Neural progenitor cell (in vitro differentiated cells): ENCODE measurements at places on chromosomes 1 and 21. TPM values are rescaled to one million over a fixed set of nuclear protein-coding genes. Genes with fewer than 3 reads are reported as not detected.
A peak's percentile ranks its signal among the peaks of the same experiment; 100 is the strongest.

GRCh38 chr1:94661431-94661932, 119.9 kb upstream of the F3 start:
- H3K4me1 ChIP-seq, result peaks cover 36% of the 10 kb centered on the region
- H3K36me3 ChIP-seq, result no peaks in the 10 kb centered on the region
- no peaks in the 10 kb centered on the region for H3K27me3 ChIP-seq
- H3K4me3 ChIP-seq, result no peak overlapping the region
- no peak for DNase-seq

GRCh38 chr1:155474146-155474545, 88.5 kb downstream of the ASH1L start:
- no peak overlapping the region for H3K27ac ChIP-seq
- no peaks in the 10 kb centered on the region for H3K4me1 ChIP-seq
- no peak overlapping the region for H3K4me3 ChIP-seq
- no peaks in the 10 kb centered on the region for H3K27me3 ChIP-seq

GRCh38 chr1:110412576-110412975, 5.1 kb upstream of the LAMTOR5 start:
- DNase-seq, result peak; percentile 86
- H3K4me3 ChIP-seq, result no peak overlapping the region
- H3K36me3 ChIP-seq, result no peaks in the 10 kb centered on the region

- H3K27ac ChIP-seq, result no peak overlapping the region
- DNase-seq, result no peak
- H3K27me3 ChIP-seq, result peaks cover 5% of the 10 kb centered on the region
- no peak overlapping the region for H3K4me3 ChIP-seq
- no peaks in the 10 kb centered on the region for H3K36me3 ChIP-seq
- peaks cover 6% of the 10 kb centered on the region for H3K4me1 ChIP-seq
Measured at GRCh38 chr21:45558044-45558721, 15.9 kb upstream of the SLC19A1 start.

DNA sequence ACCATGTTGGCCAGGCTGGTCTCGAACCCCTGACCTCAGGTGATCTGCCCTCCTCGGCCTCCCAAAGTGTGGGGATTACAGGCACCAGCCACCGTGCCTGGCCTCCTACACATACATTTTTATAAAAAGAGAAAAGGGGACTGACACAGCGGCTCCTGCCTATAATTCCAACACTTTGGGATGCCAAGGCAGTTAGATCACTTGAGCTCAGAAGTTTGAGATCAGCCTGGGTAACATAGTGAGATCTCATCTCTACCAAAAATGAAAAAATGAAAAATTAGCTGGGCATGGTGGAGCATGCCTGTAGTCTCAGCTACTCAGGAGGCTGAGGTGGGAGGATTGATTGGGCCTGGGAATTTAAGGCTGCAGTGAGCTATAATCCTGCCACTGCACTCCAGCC, 23.4 kb downstream of the ZNF281 start:
- H3K27ac ChIP-seq, result no peak overlapping the region
- no peak overlapping the region for H3K4me3 ChIP-seq
- H3K4me1 ChIP-seq, result no peaks in the 10 kb centered on the region
- no peaks in the 10 kb centered on the region for H3K36me3 ChIP-seq

- H3K4me1 ChIP-seq, result peaks cover 3% of the 10 kb centered on the region
- DNase-seq, result peak; percentile 94
- no peaks in the 10 kb centered on the region for H3K36me3 ChIP-seq
- H3K27ac ChIP-seq, result no peak overlapping the region
- H3K4me3 ChIP-seq, result no peak overlapping the region
- peaks cover 16% of the 10 kb centered on the region for H3K27me3 ChIP-seq
Measured at GRCh38 chr1:203340112-203340790, 10.7 kb downstream of the FMOD start.

GRCh38 chr1:173870252-173871075, 2.3 kb downstream of the ZBTB37 start:
- no peak overlapping the region for H3K4me3 ChIP-seq
- DNase-seq, result no peak
- no peak overlapping the region for H3K27ac ChIP-seq
- no peaks in the 10 kb centered on the region for H3K27me3 ChIP-seq

- H3K36me3 ChIP-seq, result no peaks in the 10 kb centered on the region
- H3K4me1 ChIP-seq, result no peaks in the 10 kb centered on the region
- no peak overlapping the region for H3K27ac ChIP-seq
- DNase-seq, result no peak
- H3K4me3 ChIP-seq, result no peak overlapping the region
Measured at GRCh38 chr1:248610301-248610700, 12.8 kb upstream of the OR2T10 start.

DNA sequence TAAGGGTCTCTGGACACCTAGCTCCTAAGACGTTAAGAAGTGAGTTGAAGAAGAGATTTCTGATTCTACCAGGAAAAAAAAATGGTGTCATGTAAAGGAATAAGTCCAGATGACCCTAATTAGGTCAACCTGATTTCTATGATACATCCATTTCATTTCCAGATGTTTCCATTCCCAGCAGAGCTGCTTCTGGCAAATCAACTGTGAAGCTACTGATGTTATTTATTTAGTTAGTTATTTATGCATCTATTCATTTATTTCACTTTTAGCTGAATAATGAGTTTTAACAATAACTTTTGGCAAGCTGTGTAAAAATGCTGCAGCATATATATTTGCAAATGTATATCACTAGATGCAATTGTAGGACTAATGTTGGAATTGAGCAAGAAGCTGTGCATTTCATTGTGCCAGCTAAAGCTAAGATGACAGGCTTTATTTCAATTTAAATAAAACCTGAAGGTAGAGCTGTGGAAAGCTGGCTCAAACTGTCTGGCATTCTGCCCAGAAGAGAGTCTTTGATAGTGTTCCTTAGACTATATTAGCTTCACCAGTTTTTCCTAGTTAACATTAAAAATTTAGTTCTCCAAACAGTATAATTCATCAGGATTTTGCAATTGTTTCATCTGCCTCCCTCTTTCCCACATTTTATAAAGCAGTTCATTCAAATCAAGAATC, 1164.4 kb upstream of the ADGRL4 start:
- H3K27ac ChIP-seq, result no peak overlapping the region
- DNase-seq, result no peak
- H3K27me3 ChIP-seq, result no peaks in the 10 kb centered on the region
- H3K36me3 ChIP-seq, result no peaks in the 10 kb centered on the region
- no peaks in the 10 kb centered on the region for H3K4me1 ChIP-seq

GRCh38 chr1:204261746-204262505, 48.1 kb upstream of the GOLT1A start:
- H3K36me3 ChIP-seq, result no peaks in the 10 kb centered on the region
- H3K4me3 ChIP-seq, result no peak overlapping the region
- H3K4me1 ChIP-seq, result peaks cover 10% of the 10 kb centered on the region
- no peak overlapping the region for H3K27ac ChIP-seq
- DNase-seq, result no peak
- no peaks in the 10 kb centered on the region for H3K27me3 ChIP-seq

GRCh38 chr1:30868833-30869435, 39.6 kb downstream of the SDC3 start:
- no peaks in the 10 kb centered on the region for H3K27me3 ChIP-seq
- H3K4me3 ChIP-seq, result no peak overlapping the region
- H3K36me3 ChIP-seq, result peaks cover 4% of the 10 kb centered on the region
- H3K4me1 ChIP-seq, result peaks cover 12% of the 10 kb centered on the region

DNA sequence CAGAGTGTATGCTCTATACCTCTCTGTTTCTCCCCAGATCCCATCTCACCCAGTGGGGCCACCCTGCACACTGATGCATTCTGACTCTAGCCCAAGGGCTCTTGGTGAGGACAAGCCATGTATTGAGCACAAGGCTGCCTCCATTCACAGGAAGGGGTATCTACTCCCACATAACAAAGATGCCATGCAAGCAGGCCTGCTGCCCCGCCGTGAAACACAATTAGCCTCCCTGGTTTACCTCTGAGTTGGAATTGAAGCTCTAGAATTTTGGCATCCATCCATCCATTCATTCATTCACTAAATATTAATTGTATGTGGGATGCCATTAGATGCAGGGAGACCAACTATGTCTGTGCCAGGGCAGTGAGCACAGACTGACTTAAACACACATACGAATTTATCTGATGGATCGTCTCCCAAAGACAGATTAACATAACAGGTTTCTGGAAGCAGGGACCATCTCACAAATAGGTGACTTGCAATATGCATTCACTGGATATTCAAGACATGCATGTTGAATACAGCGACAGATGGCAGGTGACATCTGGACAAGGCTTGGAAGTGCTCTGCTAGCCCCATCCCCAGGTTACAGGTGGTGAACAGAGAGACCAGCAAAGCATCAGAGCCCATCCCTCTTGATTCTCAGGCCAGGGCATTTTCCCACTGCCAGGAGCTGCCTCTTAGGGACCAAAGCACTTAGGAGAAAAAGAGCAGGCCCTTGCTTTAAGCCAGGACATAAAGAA, 34.3 kb downstream of the TRABD2B start:
- no peak overlapping the region for H3K4me3 ChIP-seq
- no peak overlapping the region for H3K27ac ChIP-seq
- DNase-seq, result no peak
- no peaks in the 10 kb centered on the region for H3K4me1 ChIP-seq
- H3K36me3 ChIP-seq, result no peaks in the 10 kb centered on the region
- H3K27me3 ChIP-seq, result no peaks in the 10 kb centered on the region

GRCh38 chr1:113940365-113941244, 11.5 kb downstream of the HIPK1 start:
- H3K4me3 ChIP-seq, result no peak overlapping the region
- peaks cover 9% of the 10 kb centered on the region for H3K4me1 ChIP-seq
- H3K36me3 ChIP-seq, result peaks cover 13% of the 10 kb centered on the region
- H3K27me3 ChIP-seq, result no peaks in the 10 kb centered on the region

DNA sequence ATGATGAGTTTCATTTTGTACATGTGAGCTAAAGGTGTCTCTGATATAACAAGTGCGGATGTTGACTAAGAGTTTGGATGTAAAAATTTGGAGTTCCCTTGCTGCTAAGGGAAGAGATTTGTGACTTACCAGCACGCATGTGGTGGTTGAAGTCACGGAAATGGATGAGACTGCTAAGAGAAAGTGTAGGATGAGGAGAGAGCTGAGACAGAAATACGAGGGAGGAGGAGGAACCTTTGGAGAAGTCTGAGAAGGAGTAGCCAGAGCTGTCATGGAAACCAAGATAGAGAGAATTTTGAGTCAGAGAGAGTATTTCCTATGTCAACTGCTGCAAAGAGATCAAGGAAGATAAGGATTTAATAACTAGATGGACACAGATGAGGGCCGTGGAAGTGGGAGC, 106.5 kb upstream of the COL24A1 start:
- H3K36me3 ChIP-seq, result no peaks in the 10 kb centered on the region
- no peak overlapping the region for H3K4me3 ChIP-seq
- peaks cover 6% of the 10 kb centered on the region for H3K4me1 ChIP-seq
- no peak for DNase-seq
- no peaks in the 10 kb centered on the region for H3K27me3 ChIP-seq
- H3K27ac ChIP-seq, result no peak overlapping the region

GRCh38 chr1:207890136-207890738, 20.7 kb downstream of the CD34 start:
- DNase-seq, result no peak
- H3K4me3 ChIP-seq, result no peak overlapping the region
- no peaks in the 10 kb centered on the region for H3K36me3 ChIP-seq
- no peak overlapping the region for H3K27ac ChIP-seq
- H3K27me3 ChIP-seq, result peaks cover 4% of the 10 kb centered on the region
- H3K4me1 ChIP-seq, result no peaks in the 10 kb centered on the region

- no peaks in the 10 kb centered on the region for H3K36me3 ChIP-seq
- no peaks in the 10 kb centered on the region for H3K27me3 ChIP-seq
- H3K27ac ChIP-seq, result no peak overlapping the region
- DNase-seq, result no peak
Measured at GRCh38 chr1:205235951-205236350, 8.2 kb downstream of the TMCC2 start.

- H3K27ac ChIP-seq, result no peak overlapping the region
- no peak for DNase-seq
- no peaks in the 10 kb centered on the region for H3K36me3 ChIP-seq
- H3K4me3 ChIP-seq, result no peak overlapping the region
- no peaks in the 10 kb centered on the region for H3K4me1 ChIP-seq
Measured at GRCh38 chr1:14334336-14335176, 263.9 kb upstream of the KAZN start.

SH2D5 gene
- 5.1 and 7.7 TPM in 2 replicates for total RNA-seq

BSND gene
- total RNA-seq, result not detected in 2 replicates

SPRR2E gene
- total RNA-seq, result not detected in 2 replicates

CELSR2 gene
- total RNA-seq, result 11.1 and 26.5 TPM in 2 replicates

HSPG2 gene
- 6.9 and 23.6 TPM in 2 replicates for total RNA-seq
